ENCODE measurements at places on chromosomes 16 and 17.

DNA sequence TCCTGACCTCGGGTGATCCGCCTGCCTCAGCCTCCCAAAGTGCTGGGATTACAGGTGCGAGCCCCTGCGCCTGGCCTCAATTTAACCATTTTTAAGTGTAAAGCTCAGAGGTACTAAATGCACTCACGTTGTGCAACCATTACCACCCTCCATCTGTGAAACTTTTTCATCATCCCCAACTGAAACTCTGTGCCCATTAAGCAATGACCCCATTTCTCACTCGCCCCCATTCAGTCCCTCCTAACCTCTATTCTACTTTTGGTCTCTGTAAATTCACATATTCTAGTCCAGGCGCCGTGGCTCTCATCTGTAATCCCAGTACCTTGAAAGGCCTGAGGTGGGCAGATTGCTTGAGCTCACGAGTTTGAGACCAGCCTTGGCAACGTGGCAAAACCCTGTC is 8.3 kb upstream of the SPNS3 start:
- no peak for DNase-seq

GRCh38 chr16:7615565-7615964 is 282.9 kb downstream of the RBFOX1 start:
- DNase-seq = no peak

DNA sequence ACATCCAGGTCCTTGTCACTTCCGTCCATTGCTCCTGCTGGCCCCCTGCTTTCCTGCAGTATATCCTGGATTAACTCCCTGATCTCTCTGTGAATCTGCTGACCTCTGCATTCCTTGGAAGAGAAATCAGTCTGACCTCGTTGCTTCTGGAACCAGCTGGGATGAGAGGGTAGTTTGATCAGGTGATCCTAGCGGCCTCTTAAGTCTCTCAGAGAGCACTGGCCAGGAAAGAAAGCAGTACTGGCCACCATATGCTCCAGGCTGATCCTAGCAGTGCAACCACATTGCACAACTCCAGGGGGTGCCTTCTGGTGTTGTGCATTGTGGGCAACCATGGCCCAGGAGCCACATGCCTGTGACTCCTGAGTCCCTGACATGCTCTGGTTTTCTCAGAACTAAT is 79.2 kb downstream of the ARHGAP23 start:
- DNase-seq = no peak

GRCh38 chr17:29136998-29137730 is 43.0 kb downstream of the MYO18A start:
- DNase-seq = no peak

GRCh38 chr17:74052993-74053711 is 150.3 kb upstream of the RPL38 start:
- no peak for DNase-seq

DNA sequence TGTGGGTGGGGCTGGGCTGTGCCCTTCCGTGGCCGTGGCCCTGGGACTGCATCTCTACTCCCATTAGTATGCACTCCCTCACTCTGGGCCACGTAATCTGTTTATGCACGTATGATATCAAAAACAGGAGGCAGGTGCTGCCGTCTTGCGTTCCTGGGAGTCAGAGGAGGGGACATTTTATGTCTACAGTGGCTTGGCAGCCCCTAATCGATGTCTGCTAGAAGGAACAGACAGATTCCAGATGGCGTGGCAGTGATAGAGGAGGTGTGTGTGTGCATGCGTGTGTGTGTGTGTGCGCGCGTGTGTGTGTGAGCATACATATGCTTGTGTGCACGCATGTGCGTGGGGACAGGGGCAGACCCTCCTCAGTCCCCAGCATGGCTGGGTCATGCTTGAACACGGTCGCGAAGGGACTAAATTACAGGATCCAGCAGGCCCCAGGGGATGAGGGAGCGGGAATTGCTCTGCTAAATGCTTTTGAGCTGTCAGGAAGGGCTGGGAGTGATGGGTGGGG is 44.7 kb downstream of the SREBF1 start:
- no peak for DNase-seq

- no peak for DNase-seq
Observed at GRCh38 chr16:54878301-54878700, 52.4 kb upstream of the IRX5 start.

GRCh38 chr16:62585041-62585545 is 548.9 kb upstream of the CDH8 start:
- DNase-seq = no peak

- DNase-seq = no peak
Observed at GRCh38 chr17:35521150-35521549, 16.3 kb downstream of the SLFN12L start.

DNA sequence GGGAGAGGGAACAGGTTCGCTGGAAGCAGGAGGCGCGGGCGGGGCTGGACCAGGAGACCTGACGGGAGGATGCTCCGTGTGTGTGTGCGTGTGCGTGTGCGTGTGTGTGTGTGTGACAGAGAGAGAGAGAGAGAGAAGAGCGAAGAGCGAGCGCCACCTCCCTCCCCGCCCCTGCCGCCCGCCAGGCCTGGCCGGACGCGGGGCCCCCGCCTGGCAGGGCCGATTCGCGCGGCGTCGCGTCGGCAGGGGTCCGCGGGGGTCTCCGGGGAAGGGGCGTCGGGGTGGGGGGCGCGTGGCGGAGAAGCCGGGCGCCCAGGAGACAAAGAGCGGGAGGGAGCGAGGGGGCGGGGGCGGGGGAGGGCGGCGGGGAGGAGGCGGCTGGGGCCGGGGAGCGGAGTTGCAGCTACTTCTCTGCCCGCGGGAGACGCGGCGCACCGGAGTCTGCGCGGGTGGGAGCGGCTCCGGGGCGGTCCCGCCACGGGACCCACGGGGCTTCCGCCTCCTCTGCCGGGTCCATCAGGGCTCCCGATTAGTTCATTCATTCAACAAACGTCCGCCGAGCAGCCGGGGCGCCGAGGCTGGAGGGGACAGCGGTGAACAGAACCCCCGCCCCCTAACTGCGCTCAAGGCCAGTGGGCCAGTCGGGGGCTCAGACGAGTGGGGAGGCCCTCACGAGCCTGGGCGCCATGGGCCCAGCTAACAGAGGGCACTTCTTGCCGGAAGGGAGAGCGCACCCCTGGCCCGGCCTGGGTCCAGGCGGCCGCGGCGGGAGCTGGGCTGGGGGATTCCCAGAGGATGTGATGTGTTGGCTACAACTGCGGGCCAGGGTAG is at the start of gene SAMD14:
Gene SAMD14 (minus strand): TSS at position 433 of the 831 bp plus-strand sequence. CDS start 5,201 bp downstream, outside the sequence.
- peak; percentile 15 for DNase-seq

- no peak for DNase-seq
Observed at GRCh38 chr17:16398270-16399267, 16.8 kb upstream of the TRPV2 start.

- DNase-seq = no peak
Observed at GRCh38 chr16:81542609-81543570, 98.3 kb downstream of the CMIP start.

GRCh38 chr16:4465977-4466779 is 8.2 kb downstream of the NMRAL1 start:
- no peak for DNase-seq

- no peak for DNase-seq
Observed at GRCh38 chr17:68906638-68907037, 48.6 kb downstream of the ABCA8 start.

DNA sequence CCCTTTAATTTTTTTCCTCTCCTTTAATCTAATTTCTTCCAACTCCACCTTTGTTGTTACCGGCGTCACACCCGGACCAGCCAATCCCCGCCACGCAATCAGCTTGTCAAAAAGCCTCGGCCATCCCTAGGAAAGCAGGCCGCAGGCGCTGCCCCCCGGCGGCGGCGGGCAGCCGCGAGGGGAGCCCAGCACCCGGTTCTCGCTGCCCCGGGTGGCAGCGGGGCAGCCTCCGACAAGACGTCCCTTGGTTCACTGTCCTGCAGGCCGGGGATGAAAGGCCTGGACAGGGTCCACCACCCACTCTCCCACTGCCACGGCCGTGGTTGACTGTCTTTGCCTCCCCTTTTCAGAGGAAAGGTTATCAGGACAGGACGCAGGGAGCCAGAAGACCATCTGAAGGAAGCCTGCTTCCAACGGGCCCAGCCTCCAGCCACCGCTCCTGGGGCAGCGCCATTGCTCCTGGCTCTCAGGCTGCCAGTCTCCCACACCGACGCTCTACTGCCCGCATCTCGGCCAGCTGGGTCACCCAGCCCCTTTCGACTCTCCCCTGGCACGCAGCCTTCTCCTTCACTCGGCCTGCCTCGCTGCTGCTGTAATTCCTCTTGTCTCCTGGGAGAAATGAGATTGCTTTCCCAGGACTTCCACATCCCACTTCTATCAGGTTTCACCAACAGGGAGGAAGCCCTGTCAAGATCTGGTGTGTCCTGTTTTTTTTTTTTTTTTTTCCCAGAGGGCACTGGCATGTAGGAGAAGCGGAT is 2.8 kb upstream of the UBTF start:
- DNase-seq = peak; percentile 70

DNA sequence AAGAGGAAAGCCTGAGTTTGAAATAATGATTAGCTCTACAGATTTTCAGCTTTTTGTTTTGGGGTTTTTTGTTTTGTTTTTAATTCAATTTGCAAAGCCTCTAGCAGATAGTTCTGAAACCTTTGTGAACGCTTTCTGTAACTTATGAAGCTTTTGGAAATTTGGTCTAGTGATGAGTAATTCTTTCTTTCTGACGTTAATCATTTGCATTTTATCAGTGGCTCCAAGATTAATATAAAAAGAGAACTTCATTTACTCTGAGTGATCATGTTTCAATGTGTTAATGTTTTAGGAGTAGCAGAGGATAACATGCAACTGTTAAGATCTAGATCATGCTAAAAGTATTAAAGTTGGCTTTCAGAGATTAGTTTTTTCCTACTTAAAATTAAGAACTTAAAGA is 160.3 kb upstream of the TBX2 start:
- no peak for DNase-seq

GRCh38 chr17:40283662-40284061 is 4.0 kb upstream of the CDC6 start:
- DNase-seq = no peak

All from NCI-H526 treated with DMSO at 0.1 percent for 48 hours (cell line).